ENCODE measurements at places on chromosomes 1 and 21.

GRCh38 chr1:191290441-191290840 lies 812.8 kb upstream of the BRINP3 start:
- no peak for DNase-seq

- DNase-seq, result no peak
These were observed 60.1 kb downstream of the SH3GLB1 start for GRCh38 chr1:86764523-86764922.

DNA sequence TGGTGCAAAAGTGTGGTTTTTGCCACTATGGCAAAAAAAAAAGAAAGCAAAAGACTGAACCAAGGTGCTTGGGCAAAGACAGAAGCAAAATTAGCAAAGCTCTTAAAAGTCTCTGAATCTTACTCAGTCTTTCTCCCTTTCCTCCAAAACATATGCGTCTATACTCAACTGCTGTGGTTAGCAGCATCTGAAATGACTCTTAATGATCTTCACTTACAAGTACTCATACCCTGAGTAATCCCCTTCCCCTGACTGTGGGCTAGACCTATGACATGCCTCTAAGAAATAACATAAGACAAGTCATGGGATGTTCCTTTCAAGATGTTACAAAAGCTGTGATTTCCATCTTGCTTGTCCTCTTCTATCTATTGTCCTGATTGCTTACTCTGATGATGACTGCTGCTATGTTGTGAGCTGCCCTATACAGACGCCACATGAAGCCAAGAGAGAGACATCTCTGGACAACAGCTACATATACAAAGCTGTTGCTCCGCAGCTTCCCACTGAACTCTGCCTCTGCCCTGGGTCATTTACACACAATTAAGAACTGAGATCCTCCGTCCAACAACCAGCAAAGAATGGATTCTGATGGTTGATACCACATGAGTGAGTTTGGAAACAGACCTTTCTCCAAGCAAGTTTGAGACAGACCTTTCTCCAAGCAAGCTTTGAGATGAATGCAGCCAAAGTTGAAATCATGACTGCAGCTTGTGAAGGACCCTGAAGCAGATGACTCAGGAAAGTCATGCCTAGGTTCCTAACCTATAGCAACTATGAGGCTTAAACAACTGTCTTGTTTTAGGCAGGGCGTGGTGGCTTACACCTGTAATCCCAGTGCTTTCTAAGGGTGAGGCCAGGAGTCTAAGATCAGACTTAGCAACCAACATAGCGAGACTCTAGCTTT lies 55.2 kb downstream of the PUM1 start:
- DNase-seq, result peak; percentile 70

DNA sequence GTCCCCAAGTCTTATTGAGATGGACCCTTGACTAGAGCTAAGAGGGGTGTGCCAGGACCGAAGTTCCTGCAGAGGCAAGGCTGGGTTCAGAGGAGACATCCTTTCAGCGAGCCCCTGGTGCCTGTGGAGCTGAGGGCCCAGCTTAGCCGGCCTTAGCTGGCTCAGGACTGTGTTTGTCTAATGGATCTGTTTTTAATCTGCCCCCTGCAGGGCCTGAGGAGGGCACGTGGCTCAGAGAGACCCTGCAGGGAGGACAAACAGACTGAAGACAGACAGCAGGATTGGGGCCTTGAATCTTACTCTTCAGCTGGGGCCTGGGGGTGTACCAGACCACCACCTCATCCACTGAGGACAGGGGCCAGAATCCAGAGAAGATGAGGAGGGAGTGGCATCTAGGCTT lies 1.6 kb downstream of the CRABP2 start:
- DNase-seq, result no peak

- no peak for DNase-seq
These were observed 28.7 kb upstream of the HMGN1 start for GRCh38 chr21:39377444-39378050.

GRCh38 chr1:120178799-120179756 lies 2.8 kb upstream of the SEC22B start:
- no peak for DNase-seq

GRCh38 chr1:68445709-68446108 lies 4.0 kb downstream of the RPE65 start:
- no peak for DNase-seq

DNA sequence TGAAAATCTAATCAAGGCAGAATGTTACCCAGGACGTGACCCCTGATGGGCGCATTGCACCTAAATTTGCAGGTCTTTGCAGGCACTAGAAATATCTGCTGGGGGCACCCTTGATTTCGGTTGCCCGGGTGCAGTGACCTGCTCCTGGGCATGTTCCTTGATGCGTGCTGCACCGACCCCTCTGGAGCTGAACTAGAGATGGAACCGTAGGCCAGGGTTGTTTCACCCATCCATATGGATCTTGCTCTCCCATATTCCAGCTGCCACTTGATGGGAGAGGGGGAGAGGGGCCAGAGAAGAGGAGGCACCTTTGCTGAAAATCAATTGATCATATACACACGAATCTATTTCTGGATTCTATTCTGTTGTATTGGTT lies 8.4 kb upstream of the COL18A1 start:
- DNase-seq, result no peak

DNA sequence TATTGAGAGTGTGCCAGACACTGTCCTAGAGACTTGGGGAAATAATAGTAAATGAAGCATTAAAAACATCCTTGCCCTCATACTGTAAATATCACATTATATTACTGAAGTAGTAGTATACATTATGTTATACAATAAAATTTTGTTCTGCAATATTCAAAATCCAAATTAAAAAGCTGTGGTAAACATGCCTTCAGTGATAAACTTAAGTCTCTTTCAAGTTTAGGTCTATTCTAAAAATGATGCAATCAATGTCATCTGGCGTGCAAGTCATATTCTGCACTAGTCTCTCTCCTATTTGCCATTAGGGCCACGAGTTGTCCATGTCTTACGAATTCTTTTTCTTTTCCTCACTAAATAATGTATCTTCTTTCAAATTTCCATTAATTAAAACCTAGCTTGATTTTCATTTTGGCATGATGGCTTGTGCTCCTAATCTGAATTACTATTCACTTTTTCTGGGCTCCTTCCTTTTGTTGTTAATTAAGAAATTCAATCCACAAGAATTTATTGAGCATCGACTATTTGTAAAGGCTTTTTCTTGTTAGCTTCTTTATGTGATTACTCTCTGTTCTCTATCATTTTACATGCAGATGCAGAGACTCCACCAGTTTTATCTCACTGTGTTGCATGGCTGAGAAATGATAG lies 130.7 kb downstream of the COQ8A start:
- DNase-seq, result no peak

- DNase-seq, result peak; percentile 68
These were observed 45.9 kb upstream of the NRDC start for GRCh38 chr1:51924455-51924854.

GRCh38 chr1:22262583-22262982 lies 119.7 kb upstream of the WNT4 start:
- DNase-seq, result no peak

DNA sequence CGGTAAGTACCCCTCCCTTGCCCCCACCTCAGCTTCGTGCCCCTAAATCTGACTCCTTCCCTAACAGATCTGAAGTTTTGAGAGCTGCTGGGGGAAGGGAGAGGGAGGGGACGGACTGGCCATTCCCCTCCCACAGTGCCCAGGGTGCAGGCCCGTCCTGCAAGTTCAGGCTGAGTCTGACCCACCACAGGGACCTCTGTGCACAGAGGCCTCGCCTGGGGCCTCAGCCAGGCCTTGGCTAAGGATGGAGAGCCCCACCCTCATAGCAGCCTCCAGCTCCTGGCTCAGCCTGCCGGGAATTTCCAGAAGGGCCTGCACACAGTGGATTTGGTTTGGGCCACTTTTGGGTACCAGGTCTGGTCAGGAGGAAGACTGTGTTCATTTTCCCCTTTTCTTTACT lies 31.2 kb upstream of the TNFRSF1B start:
- DNase-seq, result no peak

DNA sequence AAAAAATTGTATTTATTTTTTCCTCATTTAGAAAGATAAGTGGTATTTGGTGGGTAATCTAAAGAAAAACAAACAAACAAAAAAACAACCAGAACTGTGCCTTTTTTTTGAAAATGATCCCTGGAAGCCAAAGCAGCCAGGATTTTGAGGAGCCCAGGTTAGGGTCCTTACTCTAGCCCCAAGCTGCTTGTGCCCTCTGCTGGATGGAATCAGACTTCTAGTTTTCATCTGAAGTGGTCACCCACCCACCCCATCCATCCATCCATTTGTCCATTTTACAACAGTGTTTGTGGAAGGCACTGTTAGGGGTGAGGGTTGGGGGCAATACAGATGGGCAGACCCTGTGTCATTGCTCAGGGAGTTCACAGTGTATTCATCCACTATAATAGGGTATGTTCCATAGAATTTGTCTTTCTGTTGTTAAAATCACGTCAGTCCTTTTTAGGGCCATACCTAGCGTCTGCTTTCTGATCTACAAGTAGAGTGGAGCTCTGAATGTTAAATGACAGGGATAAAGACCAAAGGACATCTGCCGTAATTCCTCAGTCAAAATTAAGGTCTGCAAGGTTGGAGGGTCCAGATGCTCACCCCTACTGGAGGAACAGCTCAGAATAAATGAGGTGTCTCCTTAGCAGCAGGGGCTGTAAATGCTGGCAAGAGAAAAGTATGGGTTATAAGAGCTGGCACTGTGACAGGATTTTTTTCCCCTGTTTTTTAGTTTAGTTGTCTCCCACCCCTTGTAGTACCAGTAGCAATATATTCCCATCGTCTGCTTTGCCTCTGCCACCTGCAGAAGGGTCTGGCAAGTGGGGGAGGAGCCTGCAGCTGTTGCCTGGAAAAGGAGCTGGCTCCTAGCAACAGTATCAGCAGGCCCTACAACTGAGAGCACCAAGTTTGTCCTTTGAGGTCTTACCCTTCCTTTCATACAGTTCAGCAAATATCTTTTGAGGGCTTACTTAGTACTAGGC lies 3.2 kb downstream of the LRRC42 start:
- DNase-seq, result peak; percentile 60

GRCh38 chr1:210233495-210234328 lies 1.1 kb downstream of the SERTAD4 start:
- DNase-seq, result peak; percentile 45

- no peak for DNase-seq
These were observed 42.2 kb downstream of the ECE1 start for GRCh38 chr1:21247892-21248715.

GRCh38 chr1:74650561-74650960 lies 23.0 kb downstream of the ERICH3 start:
- DNase-seq, result no peak

- no peak for DNase-seq
These were observed 36.6 kb downstream of the RIMS3 start for GRCh38 chr1:40628903-40629292.

DNA sequence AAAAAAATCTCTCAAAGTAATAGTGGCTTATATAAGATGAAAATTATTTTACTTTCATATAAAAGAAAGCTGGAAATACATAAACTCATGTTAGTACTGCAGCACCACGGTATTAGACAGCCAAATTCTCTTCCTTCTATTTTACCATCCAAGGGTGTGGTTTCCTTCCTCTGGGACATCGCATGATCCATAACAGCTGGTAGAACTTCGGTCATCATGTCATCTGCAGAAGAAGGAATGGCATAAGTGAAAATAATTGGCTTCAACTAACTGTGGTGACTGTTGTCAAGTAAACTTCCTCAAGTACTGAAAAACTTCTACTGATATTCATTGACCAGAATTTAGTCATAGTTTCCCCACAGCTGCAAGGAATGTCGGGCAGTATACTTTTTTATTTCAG lies 28.3 kb upstream of the IFI44L start:
- no peak for DNase-seq
